ENCODE measurements at places on chromosomes 13 and 19.

DNA sequence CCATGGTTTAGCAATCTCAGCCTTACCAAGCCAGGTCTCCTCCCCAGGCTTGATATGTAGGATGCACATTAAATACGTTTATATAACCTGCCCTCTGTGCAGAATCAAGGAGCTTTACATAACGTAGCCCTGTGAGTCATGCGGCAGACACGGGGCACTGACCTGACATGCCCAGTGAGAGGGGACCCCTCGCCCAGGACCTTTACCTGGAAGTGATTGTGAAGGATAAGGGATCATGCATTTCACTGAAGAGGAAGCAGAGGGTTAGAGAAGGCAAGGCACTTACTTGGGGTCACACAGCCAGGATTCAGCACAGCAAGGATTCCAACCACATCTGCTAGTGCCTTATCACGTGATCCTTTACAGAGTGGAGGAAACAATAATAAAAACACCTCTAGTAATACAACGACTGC, 18.9 kb upstream of the FOSB start:
- DNase-seq: no peak

GRCh38 chr13:29621051-29621800, 25.7 kb upstream of the SLC7A1 start:
- no peak for DNase-seq

- DNase-seq: no peak
These were observed 202.8 kb upstream of the ZNF536 start for GRCh38 chr19:30169196-30169900.

DNA sequence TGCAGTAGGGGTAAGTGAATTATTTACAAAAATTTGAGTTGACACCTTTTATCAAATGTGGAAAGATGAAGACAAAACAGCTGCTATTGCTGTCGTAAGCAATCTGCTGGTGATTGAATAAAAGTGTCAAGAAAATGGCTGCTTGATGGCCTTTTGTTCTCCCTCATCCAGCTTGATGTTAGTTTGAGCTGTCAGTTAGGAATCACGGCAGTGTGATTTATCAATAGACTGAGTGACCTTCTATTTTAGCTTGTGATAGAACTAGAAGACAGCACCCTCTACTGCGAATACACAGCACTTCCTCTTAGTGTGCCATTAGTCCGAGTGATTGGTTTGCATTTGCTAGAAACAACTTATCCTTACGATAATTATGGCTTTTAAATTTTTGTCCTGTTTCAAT, 76.3 kb downstream of the MZT1 start:
- no peak for DNase-seq

GRCh38 chr13:35947315-35947714, 183.9 kb downstream of the DCLK1 start:
- DNase-seq: no peak

DNA sequence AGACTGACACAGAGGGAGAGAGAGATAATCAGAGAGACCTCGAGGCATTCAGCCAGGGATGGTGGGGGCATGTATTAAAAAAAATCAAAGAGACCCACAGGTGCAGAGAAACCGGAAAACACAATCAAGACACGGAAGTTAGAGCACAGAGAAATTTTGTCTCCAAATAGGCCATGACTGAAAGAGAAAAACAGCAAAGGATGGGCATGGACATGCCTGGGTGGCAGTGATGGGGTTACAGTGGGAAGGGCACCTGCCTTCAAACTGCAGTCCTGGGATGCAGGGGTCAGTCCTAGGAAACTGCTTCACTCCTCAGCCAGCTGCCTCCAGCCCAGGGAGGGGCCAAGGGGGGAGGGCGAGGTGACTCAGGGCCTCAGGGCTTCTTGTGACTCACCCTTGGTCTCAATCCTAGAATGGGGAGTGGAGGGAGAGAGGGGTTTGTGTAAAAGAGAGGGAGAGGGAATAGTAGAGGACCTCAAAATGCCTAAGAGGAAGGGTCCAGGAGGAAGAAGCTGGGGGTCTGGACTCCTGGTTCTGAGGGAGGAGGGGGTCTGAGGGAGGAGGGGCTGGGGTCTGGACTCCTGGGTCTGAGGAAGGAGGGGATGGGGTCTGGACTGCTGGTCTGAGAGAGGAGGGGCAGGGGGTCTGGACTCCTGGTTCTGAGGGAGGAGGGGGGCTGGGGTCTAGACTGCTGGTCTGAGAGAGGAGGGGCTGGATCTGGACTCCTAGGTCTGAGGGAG, 3.6 kb upstream of the KCNN4 start:
- no peak for DNase-seq

DNA sequence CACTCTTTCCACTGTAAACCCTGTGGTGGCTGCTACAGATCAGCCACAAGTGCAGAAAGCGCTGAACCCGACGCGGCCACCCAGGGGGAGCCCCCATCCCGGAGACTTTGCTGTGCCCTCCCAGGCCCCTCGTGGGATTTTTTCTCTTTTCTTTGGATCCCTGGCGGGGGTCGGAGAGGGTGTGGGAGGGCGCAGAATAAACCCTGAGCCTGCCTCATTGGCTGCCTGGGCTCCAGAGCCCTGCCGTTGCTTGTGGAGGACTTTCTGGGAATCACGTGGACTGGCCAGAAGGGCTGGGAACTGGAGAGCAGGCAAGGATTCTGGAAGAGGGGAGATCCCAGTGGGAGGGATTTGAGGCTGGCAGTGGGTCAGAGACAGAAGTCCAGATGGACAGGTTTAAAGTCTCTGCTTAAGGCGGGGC, 24.9 kb downstream of the GADD45B start:
- DNase-seq: no peak

- DNase-seq: no peak
These were observed 5.3 kb downstream of the CPAMD8 start for GRCh38 chr19:17021328-17021727.

DNA sequence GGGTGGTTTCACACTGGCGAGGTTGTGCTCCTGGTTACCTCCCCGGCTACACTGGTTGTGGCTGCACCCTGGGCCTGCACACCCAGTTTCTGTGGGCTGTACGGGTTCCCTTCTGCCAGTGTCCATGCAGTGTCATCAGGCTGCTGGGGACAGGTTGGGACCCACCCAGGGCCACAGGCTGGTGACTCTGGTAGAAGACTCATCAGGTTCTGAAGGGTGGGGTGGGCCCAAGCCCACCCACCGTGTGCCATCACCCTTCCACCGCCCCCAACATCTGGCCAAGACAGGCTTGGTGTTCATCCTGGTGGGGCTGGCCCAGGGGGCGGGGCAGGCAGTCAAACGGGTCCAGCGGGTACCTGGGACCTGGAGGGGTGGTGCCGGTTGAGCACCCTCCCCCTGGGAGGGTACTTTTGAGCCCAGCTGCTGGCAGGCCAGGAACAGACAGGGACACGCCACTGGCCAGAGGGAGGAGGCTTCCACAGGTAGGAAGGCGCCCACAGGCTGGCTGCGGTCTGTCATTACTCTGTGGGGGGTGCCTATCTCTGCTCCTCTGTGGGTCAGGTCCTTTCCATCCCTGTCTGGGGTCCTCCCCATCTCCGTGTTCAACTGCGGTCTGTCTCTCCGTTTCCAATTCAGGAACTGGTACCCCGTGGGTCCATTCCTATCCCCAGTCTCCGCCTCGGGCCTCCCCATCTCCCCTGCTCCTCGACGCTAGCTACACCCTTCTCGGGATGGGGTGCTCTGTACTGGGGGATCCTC, at the start of gene RNF225:
Gene RNF225, plus strand, starts transcription at position 437 of the 759 bp plus-strand sequence. CDS start 434 bp downstream, outside the sequence.
- no peak for DNase-seq

GRCh38 chr13:25677956-25678355, 306.2 kb downstream of the ATP8A2 start:
- DNase-seq: no peak

DNA sequence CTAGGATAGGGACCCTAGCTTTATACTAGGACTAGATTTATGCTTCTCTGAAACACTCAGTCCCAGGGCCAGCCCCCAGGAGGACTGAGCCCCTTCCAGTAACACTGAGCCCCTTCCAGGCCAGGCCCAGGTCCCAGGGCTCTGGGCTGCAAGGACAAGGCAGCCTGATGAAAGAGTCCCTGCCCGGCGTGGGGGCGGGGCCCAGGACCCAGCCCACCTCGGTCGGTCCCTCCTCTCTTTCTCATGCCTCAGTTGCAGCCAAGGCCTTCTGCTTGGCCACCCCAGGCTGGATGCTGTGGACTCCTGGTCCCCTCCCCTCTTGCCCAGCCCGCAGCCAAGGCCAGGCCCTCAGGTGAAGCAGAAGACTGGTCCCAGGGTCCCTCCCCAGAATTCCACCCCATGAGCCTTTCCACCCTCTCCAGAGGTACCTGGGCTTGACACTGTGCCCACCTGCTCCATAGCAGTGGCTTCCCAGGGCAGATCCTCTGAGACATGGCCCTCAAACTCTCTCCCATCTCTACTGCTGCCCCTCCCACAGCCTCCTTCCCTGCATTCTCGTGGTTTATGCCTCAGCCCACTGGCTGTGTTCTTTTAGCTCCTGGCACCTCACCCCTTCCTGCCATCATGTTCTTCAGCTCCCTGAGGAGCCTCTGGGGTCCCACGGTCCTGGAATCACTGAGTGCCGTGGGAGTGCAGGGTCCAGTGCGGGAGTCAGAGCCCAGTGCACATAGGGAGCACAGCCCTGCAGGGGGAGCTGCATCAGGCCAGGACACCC, 53.6 kb upstream of the C1QTNF9B start:
- no peak for DNase-seq

- DNase-seq: no peak
These were observed at the start of gene LYPD3 for GRCh38 chr19:43465468-43466120. Gene LYPD3, minus strand, starts transcription at chr19:43465608. Its CDS starts 37 bp downstream, at chr19:43465571.

GRCh38 chr13:24644036-24644435, 36.2 kb upstream of the ATP12A start:
- DNase-seq: no peak

GRCh38 chr19:11767633-11768133, 883 bp downstream of the ZNF441 start:
- DNase-seq: no peak

- DNase-seq: no peak
These were observed 1550.8 kb upstream of the SLC10A2 start for GRCh38 chr13:104616990-104617389.

DNA sequence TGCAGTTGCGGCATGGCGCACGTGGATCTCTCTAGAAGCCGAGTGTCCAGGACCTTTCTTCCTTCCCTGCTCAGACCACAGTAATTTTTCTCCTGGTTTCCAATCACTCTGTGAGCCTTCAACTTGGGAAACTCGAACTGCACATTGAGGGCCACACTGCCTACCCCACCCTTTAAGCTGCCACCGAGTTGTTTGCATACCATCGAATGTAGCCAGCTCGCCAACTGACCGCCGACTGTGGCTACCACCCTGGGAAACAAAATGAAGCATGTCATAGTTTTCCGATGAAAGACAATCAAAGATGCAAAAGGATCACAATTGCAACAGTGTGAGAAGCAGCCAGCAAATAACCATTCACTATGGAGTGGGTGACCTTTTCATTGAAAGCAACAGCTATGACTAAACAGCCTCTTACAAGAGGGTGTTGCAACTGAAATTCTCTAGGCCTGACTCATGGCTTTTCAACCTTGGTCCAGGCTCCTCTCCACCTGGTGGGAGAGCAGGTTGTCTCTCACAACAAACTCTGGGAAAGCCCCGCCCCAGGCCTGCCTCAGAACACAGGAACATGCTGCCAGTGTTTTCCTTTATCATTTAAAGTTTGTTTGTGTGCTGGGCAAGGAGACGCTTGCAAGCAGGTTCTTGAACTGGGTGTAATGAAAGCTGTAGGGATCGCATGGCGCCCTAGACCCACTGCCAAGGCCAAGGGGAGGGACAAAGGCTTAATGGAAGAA, 141.7 kb upstream of the SERP2 start:
- no peak for DNase-seq

DNA sequence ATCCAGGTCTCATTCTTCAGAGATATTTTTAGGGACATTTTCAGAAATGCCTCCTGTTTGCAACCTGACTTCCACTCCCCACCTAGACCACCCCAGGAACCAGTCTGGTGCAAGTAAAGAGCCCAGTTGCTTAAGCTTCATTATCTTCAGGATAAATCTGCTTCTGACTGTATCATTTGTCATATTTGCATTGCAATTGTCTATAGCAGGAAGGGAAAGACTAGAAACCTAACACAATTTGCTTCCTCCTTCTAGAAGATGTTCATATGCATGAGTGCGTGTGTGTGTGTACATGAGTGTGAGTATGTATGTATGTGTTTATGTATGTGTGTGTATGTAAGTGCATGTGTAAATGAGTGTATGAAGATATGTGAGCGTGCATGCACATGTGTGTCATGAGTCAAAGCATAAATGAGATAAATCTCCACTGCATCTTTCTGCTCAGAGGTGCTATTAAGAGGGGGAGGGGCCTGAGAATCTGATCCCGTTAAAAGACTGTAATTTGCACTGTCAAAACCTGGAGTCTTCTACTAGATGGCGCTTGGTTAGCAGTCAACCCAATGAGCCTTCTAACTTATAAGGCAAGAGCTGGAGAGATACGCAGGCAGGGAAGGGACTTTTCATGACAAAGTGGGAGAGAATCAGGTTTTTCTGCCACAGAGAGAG, 178.8 kb upstream of the KL start:
- no peak for DNase-seq

DNA sequence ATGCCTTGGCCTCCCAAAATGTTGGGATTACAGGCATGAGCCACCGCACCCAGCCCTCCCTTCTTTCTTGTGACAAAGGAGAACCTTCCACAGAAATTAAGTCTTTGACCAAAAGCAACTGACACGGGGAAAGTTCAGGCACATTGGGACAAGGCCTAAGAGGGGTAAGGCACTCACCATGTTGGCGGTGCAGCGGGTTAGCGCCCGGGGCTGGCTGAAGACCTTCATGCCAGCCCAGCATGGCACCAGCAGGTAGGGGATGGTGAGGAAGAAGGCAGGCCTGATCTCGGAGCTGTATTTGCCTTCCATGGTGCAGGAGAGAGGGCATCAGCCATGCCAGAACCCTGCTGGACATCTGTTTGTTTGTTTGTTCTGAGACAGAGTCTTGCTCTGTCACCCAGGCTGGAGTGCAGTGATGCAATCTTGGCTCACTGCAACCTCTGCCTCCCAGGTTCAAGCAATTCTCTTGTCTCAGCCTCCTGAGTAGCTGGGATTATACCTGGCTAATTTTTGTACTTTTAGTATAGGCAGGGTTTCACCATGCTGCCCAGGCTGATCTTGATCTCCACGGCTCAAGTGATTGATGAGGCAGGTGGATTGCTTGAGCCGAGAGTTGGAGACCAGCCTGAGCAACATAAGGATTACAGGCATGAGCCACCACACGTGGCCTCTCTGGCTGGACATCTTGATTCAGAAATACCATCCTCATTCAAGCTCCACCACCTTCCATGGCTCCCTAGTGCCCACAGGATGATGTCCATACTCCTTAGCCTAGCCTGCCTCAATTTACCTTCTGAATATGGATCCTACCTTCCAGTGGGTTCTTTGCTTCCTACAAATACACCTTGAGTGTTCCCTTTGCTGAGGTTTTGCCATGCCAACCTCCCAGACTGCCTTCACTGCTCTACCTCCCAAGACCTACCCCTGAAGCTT, 4.4 kb downstream of the TM6SF2 start:
- no peak for DNase-seq

DNA sequence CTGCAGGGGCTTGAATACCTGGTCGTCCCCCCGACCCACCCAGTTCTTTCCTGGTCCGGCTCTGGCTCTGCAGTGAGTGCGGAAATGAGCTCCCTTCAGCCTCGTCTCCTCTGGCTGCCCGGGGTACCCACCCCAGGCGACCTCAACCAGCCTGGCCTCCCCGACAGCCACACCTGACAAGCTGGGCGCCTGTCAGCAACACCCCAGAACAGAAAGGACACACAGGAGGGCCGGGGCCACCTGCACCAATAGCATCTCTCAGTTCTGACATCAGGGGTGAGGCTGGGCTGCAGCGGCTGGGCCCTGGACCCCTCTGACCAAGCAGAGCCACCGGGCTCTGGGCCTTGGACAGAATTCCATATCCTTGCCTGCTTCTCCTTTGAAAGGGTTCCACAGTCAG, 19.7 kb downstream of the SUGP1 start:
- DNase-seq: no peak
